ENCODE measurements at places on chromosomes 7 and 10.

DNA sequence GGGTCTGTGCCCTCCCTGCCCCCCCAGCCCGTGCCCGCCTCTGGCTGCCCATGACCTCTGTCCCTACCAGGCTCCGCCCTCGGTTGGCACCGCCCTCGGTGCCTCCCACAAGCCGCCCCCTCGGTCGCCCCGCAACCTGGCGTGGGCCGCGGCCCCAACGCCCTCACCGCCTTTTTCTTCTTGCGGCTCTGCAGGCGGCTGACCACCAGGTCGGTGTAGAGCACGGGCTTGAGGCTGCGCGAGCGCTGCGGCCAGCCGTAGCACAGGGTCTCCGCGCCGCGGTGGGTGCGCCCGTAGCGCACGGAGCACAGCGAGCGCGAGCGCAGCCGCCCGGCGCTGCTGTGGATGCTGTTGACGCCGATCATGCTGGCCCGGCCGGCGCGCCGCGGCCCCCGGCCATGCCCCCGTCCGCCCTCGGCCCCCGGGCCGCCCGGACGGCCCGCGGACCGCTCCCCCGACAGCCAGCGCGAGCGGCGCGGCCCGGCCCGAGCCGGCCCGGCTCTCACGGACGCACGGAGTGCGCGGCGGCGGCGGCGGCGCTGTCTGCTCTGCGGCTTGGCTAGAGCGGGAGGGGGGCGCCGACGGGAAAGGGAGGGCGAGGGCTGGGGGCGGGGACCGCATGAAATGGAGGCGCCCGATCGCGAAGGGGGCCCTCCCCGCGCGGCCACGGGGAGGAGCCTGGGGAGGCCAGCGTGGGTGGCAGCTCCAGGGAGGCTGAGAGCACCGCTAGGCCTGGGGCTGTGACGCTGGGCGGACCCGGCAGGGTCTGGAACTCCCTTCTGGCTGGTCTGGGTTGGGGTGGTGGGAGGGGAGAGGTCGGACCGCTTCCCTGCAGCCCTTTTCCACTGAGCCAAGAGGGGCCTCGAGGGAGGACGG is 9.6 kb downstream of the PSD start:
- peak; percentile 62 for DNase-seq

DNA sequence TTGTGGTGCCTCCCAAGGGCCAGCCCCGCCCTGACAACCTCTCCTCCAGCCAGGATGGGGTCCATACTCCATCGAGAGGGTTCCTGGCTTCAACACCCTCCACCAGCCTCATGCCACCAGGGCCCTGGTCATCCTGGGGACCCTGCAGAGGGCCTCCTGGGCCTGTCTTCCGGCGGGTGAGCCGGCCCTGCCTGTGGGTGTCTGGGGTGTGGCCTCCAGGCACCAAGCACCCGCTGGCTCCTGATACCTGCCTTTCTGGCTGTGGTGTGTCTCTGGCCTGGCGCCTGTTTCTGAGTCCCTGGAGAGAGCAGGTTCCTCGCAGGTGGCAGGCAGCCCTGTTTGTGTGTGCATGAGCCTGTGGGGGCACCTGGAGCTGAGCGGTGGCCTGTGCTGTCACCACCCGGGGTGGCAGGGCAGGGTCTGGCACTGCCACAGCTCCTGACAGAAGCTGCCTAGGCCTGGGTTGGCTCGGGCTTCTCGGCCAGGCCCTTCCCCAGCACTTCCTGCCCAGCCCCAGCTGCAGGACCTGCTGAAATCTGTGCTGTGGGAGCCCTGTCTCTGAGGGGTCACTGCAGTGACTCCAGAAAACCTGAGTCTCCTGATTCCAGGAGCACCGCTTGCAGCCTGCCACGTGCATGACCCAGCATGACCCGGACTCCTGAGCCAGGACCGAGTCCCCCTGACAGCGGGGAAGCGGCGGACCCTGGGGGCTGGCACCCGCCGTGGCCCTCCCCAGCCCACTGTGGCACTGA is 18.4 kb downstream of the ADAM8 start:
- peak; percentile 29 for DNase-seq

- no peak for DNase-seq
Observed at GRCh38 chr10:95303535-95303934, 12.7 kb upstream of the PDLIM1 start.

DNA sequence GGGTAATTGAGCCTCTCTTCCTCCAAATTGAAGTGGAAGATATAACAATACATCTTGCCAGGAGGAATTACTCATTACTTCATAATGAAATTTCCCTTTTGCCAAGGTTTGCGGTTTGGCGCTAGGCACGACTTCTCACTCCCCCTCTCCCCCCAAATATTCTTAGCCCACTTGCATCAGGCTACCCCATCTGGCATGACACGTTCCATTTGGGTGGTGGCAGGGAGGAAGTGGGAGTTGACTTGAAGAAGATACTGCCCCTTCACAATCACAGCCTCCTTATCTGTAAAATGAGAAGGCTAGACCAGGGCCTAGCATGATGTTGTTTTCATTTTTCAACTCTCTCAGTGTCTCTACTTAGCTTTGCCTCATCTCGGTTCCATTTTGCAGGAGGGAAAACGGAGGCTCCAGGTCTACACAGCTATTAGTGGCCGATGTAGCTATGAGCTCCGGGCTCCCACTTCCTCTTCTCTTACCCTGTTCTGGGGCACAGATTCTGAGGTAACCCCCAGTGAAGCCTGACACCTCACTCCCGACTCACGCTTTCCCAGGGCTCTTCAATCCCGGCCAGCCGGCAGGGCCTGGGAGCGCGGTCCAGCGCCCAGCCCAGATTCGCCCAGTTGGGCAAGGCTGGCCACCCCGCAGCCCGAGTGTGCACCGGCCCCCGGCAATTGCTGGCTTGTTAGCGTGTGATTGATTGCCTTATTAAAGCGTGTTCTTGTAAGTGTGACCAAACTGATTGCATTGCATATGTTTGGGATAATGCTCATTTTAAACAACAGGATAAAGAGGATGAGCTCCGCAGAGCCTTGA is 6.5 kb downstream of the EVX1 start:
- DNase-seq = no peak

- no peak for DNase-seq
Observed at GRCh38 chr7:112296432-112296831, 89.9 kb downstream of the ZNF277 start.

DNA sequence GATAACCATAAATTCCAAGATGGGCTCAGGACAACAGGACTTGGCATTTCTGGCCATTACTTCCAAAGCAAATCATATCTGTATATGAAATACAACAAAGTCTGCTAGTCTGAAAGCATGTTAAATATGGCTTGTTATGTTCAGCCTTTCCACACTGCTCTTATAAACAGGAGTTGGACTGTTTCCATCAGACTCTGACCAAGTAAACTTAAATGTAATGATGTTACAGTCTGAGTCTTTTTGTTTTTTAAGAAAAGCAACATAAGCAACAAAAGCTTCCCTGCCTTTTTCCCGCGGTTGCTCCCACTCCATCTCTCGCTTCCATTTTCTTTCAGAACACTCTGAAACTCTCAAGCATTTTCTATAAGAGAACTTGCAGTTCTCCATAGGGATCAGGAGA is 8.1 kb upstream of the CDCA7L start:
- no peak for DNase-seq

DNA sequence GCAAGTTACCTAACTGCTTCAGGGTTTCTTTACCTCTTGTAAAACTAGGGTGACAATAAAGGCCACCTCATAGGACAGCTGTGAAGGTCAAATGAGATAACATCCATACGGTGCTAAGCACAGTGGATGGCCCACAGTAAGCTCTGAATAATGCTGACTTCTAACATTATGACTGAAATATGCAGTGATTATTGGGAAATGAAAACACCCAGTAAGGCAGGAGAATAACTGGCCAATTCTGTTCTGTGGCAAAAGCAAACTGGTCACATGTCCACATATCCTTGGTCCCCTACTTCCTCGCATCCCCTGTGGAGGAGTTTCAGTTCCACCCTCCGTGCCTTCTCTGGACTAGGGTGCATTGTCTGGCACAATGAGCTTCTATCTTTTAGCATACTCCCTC is 1.4 kb downstream of the CUBN start:
- no peak for DNase-seq

DNA sequence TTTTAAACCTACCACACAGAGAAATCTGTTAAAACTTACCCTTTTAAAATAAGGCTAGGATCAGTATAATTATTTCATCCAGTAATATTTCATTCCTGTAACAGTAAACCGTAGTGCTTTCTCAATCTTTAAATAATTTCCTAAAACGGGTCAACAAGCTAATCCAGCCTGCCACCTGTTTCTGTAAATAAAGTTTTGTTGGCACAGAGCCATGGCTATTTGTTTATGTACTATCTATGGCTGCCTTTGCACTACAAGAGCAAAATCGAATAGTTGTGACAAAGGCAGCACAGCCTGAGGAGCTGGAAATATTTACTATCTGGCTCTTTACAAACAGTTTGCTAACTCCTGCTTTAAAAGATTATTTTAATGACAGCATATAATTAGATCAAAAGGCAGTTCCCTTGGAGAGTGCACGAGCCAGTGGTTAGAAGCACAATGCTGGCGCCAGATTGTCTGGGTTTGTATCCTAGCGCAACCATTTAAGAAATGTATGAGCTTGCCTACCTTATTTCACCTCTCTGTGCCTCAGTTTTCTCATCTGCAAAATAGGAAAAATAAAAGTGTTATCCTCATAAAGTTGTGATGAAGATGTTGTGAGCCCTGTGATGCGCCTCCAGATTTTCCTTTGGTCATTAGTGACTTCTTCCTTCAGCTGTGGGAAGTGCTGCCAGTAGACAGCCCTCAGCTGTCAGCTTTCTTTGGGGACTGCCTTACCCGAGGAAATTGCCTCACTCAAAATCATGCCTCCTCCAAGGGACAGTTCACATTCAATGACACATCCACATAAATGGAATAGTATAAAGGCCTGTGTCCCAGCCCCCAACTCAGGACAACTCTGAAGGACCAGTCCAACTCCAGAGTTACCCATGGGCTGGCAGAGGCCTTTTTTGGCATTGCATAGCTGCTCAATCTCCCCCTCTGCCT is 11.8 kb upstream of the MIOS start:
- no peak for DNase-seq

Measured in CD4-positive, alpha-beta T cell treated with Interleukin-15 for 4 hours (primary cell).